ENCODE measurements at places on chromosomes 3 and 15. TPM values are rescaled to one million over a fixed set of nuclear protein-coding genes. Genes with fewer than 3 reads are reported as not detected.

The GOLGA6C gene
- not detected for total RNA-seq

The CHRFAM7A gene
- total RNA-seq = 9.5 TPM

The C3orf20 gene
- total RNA-seq = 0.22 TPM

The SERP1 gene
- total RNA-seq = 112 TPM

The ALDH1L1 gene
- total RNA-seq = 2.5 TPM

The SCN11A gene
- 1.4 TPM for total RNA-seq

The GABRR3 gene
- 25.8 TPM for total RNA-seq

The KCNAB1 gene
- total RNA-seq = 23.5 TPM

The MUC20 gene
- 15.7 TPM for total RNA-seq

The HRH1 gene
- 7.6 TPM for total RNA-seq

The HYKK gene
- 11.1 TPM for total RNA-seq

The ARMC8 gene
- total RNA-seq = 95.7 TPM

The KBTBD12 gene
- total RNA-seq = 6.0 TPM

The SPTBN5 gene
- total RNA-seq = 7.1 TPM

The TMEM40 gene
- total RNA-seq = 0.82 TPM

The PPP1R14D gene
- total RNA-seq = not detected

The KLF15 gene
- 7.7 TPM for total RNA-seq

The NPAP1 gene
- total RNA-seq = 0.27 TPM

The LEO1 gene
- 45.1 TPM for total RNA-seq

The FEZF2 gene
- 14.3 TPM for total RNA-seq

The IL17RE gene
- total RNA-seq = 0.71 TPM

The PLA2G4F gene
- total RNA-seq = 0.99 TPM

The SPINT1 gene
- total RNA-seq = 27.4 TPM
